PC-3 (cell line): ENCODE measurements at places on chromosomes 3 and 15. TPM values are rescaled to one million over a fixed set of nuclear protein-coding genes. Genes with fewer than 3 reads are reported as not detected.

DNA sequence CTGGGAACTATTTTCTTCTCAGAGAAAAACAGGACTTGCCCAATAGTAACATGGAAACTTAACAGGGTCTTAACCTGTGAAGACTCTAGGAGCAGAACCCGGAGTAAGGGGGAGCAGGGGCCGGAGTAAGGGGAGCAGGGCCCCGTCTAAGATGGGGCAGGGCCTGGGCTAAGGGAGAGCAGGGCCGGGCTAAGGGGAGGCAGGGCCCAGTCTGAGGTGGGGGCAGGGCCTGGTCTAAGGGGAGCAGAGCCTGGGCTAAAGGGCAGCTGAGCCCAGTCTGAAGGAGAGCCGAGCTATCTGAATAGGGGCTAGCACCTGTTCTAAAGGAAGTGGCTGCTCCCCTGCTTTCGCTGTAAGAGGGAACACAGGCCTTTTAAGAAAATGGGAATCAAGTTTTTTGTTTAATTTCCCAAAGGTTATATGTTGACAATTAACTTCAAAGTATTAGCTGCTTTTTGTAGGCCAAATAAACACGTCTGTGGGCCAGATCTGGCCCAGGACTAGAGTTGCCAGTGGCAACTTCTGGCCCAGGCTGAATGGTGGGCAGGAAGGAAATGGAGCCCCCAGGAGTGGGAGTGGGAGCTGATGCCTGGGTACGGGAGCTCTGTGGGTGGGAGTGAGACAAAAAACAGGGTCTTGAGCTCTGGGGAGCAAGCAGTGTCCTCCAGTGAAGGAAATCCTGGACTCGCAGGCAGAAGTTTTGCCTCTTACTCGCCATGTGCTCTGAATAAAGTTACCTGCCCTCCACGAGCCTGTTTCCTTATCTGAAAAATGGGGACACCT lies 32.5 kb downstream of the CSPG4 start:
- DNase-seq = no peak

The FANCI gene
- 38.4 and 49.5 TPM in 2 replicates for total RNA-seq

GRCh38 chr3:5498981-5499380 lies 311.5 kb downstream of the EDEM1 start:
- DNase-seq = no peak

DNA sequence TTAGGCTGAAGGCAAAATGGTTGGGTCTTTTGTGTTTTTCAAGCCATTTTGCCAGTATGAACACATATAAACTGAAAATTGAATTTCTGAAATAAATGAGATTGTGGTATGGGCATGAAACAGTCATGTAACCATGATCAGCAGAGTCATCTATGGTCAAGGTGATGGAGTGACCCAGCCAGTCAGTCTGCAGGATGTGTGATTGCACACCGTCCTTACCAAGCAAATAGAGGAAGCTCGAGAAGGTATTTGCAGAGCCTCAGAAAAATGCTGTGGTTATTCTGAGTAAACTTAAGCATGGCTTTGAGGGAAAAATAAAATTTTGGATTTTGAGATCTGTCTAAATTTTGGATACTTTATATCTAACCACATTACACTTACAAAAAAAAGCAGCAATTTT lies 95.9 kb upstream of the RNF7 start:
- peak; percentile 46 for DNase-seq

The ANKRD28 gene
- 52.1 and 53.0 TPM in 2 replicates for total RNA-seq

- DNase-seq = peak; percentile 93
These were observed 9.4 kb upstream of the MESP1 start for GRCh38 chr15:89760303-89761008.

The ITPKA gene
- 7.8 and 16.8 TPM in 2 replicates for total RNA-seq

- no peak for DNase-seq
These were observed 9.0 kb downstream of the SSUH2 start for GRCh38 chr3:8635631-8636030.

The WDR93 gene
- total RNA-seq = 0.22 TPM in 1 of 2 replicates, not detected in the other

- no peak for DNase-seq
These were observed 41.3 kb downstream of the METTL6 start for GRCh38 chr3:15385901-15386653.

GRCh38 chr3:69890084-69890483 lies 109.4 kb upstream of the SAMMSON start:
- DNase-seq = peak; percentile 72

DNA sequence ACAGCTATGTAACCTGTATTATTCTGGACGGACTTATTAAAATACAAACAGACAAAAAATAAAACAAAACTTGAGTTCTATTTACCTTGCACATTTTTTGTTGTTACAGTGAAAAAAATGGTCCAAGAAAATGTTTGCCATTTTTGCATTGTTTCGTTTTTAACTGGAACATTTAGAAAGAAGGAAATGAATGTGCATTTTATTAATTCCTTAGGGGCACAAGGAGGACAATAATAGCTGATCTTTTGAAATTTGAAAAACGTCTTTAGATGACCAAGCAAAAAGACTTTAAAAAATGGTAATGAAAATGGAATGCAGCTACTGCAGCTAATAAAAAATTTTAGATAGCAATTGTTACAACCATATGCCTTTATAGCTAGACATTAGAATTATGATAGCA lies 17.1 kb downstream of the LMOD3 start:
- DNase-seq = no peak

DNA sequence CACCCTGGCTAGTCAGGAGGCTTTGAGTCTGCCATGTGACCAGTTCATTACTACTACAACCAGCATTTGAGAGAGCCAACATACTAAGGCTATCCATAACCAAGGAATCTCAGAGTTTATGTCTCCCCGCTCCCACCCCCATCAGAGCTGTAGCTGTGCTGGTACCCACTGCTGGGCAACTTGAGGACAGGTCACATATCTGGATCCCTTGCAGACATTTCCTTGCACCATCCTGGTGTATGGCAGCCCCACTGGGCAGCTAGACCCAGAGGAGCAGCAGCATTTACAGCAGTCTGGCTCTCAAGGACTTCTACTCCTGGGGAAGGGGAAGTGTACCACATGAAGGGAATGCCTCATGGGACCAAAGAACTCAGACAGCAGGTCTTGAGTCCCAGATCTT lies 160.8 kb upstream of the ST8SIA2 start:
- no peak for DNase-seq

GRCh38 chr3:53229171-53229570 lies 26.7 kb downstream of the TKT start:
- no peak for DNase-seq

The ZBBX gene
- 1.0 TPM in 1 of 2 replicates, not detected in the other for total RNA-seq

- DNase-seq = no peak
These were observed 23.5 kb upstream of the ATP10A start for GRCh38 chr15:25886498-25887140.

The TM2D3 gene
- 18.4 and 23.3 TPM in 2 replicates for total RNA-seq

DNA sequence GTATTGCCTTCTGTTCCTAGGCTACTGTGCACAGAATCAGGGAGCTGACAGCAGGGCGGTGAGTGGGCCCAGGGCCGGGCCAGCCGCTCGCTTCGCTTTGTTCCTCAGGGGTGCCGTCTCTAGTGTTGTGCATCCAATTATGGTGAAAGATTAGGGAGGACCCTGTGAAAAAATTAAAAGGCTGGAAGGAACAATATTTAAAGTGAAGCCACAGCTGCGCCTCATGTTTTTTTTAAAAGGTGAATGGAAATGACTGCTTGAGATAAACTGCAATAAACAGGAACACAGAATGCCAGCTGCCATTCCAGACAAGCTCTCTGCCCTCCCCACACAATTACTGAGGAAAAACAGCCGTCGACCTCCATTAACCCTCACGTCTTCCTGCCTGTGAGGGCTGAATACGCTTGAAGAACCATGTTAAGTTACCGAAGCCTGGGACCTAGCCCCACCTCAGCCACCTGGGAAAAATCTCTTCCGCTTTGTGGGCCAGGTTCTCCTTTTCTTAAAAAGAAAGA lies 132.0 kb upstream of the IL12A start:
- no peak for DNase-seq

DNA sequence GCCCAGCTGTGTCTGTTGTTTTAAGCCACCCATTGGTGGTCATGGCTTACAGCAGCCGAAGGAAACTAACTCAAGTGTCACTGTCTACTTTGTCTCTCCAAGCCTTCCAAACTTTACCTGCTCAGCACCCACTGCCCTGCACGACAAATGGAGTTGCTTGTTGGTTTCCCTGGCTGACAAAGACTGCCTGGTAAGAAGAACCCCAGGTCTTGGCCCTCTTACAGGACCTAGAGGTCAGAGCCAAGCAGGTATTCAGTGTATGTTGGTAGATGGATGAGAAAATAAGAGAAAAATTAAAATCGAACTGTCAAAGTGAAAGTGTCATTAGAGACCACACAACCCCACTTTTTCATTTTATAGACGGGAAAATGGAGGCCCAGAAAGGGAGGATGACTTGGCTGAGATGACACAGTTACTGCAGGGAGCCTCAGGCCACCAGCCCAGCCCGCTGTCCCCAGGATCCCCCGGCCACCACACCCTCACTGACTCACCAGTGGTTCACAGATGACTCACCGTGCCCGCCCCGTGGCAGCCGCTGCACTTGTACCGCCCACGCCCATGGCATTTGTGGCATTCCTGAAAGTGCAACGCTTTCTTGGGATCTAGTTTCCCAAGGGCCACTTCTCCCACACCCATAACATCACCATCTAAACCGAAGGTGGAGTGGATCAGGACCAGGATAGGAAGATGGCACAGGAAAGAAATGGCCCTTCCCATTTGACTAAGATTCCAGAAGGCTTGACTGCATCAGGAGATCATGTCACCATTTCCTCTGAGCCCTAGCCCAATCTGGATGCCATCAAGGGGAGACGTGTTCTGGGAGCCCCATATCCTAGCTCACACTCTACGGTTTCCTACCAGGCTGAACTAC lies 15.2 kb downstream of the SSUH2 start:
- DNase-seq = peak; percentile 97

DNA sequence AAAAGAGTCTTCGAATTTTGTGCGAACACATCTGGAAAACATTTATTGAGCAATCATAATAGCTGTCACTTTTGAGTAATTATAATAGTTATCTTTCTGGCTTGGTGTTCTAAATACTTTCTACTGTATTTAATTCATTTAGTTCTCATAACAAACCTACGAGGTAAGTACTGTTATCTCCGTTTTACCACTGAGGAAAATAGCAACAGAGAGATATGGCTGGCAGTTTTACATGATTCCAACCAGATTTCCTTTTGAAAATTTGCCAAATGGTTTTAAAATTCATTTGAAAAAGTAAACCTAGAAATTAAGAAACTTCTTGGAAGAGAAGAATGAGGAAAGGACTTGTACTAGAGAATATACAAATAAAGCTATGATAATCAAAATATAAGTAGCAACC lies 37.3 kb upstream of the MGA start:
- DNase-seq = no peak

The SERPINI2 gene
- not detected in 2 replicates for total RNA-seq

The KY gene
- total RNA-seq = 0.29 TPM in 1 of 2 replicates, not detected in the other

The REC114 gene
- not detected in 2 replicates for total RNA-seq

DNA sequence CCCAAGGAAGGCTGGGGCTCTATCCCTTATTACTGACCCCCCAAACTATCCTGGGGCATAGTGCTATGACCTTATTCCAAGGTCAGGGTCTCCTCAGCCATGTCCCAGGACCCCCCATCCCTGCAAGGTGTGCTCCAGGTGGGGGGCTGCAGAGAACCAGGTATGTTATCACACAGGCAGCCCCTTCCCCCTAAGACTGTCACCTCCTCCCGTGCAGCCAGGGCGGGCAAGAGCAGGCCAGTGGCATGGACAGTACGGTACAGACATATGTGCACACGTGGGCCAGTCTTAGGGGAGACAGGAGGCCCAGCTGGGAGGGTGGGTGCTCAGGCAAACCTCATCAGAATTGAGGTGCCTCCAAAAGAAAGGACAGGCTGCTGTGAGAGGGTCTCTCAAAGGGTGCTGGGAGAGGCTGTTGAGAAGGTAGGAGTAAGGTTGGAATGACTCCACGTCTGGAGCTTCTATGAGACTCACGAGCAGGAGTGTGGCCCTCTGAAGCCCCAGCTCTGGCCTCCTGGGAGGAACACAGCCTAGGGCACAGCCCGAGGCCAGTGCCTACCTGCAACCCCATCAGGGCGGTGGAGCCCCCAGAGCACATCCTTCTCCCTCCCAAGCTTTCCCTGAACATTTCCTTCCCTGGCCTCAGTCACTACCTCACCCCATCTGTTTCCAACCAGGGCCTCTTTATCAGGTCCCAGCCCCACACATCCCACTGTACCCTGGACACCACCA lies 1.7 kb upstream of the COL7A1 start:
- DNase-seq = no peak

The ALDH1L1 gene
- total RNA-seq = not detected in 2 replicates

The NR2E3 gene
- 0.35 and 0.77 TPM in 2 replicates for total RNA-seq

DNA sequence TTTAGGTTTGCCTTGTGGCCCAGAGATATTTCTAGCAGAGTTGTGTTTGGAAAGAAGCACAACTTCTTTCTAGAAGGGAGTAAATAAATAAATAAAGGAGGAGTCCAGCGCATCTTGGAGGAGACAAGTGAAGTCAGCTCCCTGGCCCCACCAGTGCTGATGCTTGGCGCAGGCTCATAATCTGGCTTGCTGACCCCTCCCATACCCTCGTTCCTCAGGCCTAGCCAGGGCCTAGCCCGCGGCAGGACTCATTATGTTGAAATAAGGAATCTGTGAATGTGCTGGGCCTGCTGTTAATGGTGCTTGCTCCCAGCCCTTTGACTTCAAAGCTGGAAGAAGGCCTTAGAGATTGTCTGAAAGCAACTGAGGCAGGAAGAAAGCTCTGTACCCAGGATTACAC lies 3.1 kb downstream of the ZNF710 start:
- DNase-seq = no peak

GRCh38 chr15:31283043-31283442 lies 43.6 kb upstream of the KLF13 start:
- no peak for DNase-seq

- DNase-seq = peak; percentile 49
These were observed 45.0 kb downstream of the ESYT3 start for GRCh38 chr3:138479438-138479863.

The CIDEC gene
- not detected in 2 replicates for total RNA-seq

The SRGAP3 gene
- total RNA-seq = 7.5 and 9.6 TPM in 2 replicates

DNA sequence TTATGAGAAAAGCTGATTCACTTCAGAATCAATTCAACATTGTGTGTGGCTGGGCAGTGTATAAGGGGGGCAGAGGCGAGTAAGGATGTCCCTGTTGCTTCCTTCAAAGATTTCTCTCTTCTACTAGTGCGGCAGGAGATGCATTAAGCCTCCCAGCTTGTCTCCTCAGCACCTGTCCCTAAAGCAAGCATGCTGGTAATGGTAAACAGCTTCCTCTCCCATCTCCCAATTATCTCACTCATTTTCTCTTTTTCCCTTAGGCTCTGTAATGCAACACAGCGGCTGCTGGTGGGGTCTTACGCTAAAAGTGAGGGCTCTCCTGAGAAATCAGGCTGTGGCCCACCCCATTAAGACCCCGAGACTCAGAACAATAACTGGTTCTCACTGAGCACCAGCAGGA lies 306.4 kb upstream of the ROPN1 start:
- no peak for DNase-seq

The DAZL gene
- total RNA-seq = 0.04 TPM in 1 of 2 replicates, not detected in the other

The SPRED1 gene
- total RNA-seq = 39.7 and 42.3 TPM in 2 replicates

The PLA2G4E gene
- not detected in 2 replicates for total RNA-seq

The TMEM266 gene
- not detected in 2 replicates for total RNA-seq
